ENCODE measurements at places on chromosomes 3 and 15. TPM values are rescaled to one million over a fixed set of nuclear protein-coding genes. Genes with fewer than 3 reads are reported as not detected.

DNA sequence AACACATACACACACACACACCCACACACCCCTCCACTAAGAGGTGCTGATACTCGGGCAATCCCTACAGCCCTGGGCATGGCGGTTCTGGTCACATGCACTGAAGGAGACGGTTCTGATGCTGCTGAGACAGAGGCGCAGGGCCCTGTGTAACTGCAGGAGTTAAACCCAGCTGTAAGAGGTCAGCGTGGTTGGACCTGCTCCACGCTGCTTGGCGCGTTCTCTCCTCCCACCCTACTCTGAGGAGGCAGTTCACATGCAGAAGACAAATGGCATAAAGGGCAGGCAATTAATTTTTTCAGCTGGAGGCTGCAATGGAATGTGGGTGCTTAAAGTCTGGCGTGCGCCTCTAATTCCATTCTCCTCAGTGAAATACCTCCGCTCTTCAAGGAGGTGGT is 35.2 kb downstream of the GRK7 start:
- DNase-seq, result peak; percentile 50
- H3K27ac ChIP-seq, result no peak overlapping the region
- no peaks in the 10 kb centered on the region for H3K27me3 ChIP-seq

GRCh38 chr3:111246967-111247760 is 175.5 kb downstream of the NECTIN3 start:
- H3K4me3 ChIP-seq, result no peak overlapping the region
- DNase-seq, result no peak
- no peak overlapping the region for H3K27ac ChIP-seq

DNA sequence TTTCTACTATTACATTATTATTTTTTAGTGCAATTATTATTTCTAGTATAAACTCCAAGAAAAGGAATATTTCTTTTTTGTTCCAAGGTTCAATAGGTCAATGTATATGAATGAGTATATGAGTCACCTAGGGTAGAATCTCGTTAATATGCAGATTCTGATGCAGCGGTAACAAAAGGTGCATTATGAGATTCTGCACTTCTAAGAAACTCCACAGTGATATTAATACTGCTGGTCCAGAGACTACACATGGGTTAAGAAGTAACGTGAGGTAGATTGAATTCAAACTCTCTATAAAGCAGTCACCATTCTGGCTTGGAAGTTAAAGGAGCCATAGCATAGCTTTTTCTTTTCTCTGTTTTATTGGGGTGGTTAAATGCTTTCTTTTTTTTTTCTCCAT is 596.2 kb upstream of the TBL1XR1 start:
- H3K36me3 ChIP-seq, result no peaks in the 10 kb centered on the region
- DNase-seq, result no peak
- H3K27ac ChIP-seq, result no peak overlapping the region
- H3K4me1 ChIP-seq, result no peaks in the 10 kb centered on the region
- no peaks in the 10 kb centered on the region for H3K27me3 ChIP-seq

DNA sequence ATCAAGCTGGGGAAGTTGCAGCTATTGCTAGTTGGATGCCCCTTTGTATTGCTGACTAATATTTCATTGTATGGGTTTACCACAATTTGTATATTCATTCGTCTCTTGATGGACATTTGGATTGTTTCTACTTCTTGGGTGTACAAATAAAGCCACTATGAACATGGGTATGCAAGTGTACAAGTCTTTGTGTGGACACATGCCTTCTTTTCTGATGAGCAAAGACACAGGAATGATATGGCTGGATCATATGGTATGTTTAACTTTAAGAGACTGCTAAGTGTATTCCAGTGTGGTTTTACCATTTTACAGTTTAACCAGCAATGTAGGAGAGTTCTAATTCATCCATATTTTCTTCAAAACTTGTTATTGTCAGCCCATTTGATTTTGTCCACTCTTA is 32.2 kb downstream of the NECTIN3 start:
- H3K4me3 ChIP-seq, result no peak overlapping the region
- H3K36me3 ChIP-seq, result no peaks in the 10 kb centered on the region
- no peak for DNase-seq
- no peaks in the 10 kb centered on the region for H3K27me3 ChIP-seq

DNA sequence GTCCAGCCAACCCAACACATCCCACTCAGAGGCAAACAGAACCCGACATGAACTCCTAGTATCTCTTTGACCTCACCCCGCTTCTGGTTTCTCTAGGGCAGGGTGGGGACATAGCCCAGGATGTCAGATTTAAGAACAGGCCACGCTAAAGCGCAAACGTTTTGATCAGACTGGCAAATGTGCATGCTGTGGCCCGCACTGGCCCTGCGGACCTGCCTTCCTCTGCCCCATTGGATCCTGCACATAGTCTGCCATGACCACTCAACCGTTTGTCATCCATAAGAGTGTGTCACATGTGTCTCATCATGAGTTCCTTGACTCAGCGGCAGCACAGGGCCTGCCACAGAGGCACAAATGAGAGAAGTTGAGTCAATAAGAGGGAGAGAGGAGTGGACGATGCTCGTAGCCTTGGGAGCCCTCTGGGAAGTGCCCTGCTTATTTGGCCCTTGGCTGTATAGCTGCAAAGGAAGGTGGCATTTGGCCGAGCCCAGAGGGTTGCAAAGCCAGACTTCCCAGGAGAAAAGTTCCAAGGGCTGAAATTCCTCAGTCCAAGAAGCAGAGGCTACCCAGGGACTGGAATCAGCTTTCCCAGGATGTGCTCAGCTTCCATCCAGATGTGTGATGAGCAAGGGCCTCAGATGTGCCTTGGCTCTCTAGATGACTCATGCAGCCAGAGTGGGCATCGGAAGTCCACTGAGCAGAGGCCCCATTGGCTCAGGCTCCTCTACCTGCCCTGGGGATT is 55.5 kb upstream of the SLCO2A1 start:
- no peaks in the 10 kb centered on the region for H3K27me3 ChIP-seq
- no peaks in the 10 kb centered on the region for H3K4me1 ChIP-seq
- H3K4me3 ChIP-seq, result no peak overlapping the region
- H3K36me3 ChIP-seq, result no peaks in the 10 kb centered on the region

- peak; percentile 18 for DNase-seq
- H3K27ac ChIP-seq, result no peak overlapping the region
- no peaks in the 10 kb centered on the region for H3K27me3 ChIP-seq
- no peaks in the 10 kb centered on the region for H3K36me3 ChIP-seq
- H3K4me1 ChIP-seq, result peaks cover 21% of the 10 kb centered on the region
- H3K4me3 ChIP-seq, result no peak overlapping the region
These were observed 44.9 kb downstream of the CPN2 start for GRCh38 chr3:194306109-194306686.

- peaks cover 4% of the 10 kb centered on the region for H3K4me1 ChIP-seq
- H3K27ac ChIP-seq, result no peak overlapping the region
- H3K27me3 ChIP-seq, result no peaks in the 10 kb centered on the region
- H3K36me3 ChIP-seq, result no peaks in the 10 kb centered on the region
These were observed 222.6 kb downstream of the BBX start for GRCh38 chr3:107745354-107745753.

DNA sequence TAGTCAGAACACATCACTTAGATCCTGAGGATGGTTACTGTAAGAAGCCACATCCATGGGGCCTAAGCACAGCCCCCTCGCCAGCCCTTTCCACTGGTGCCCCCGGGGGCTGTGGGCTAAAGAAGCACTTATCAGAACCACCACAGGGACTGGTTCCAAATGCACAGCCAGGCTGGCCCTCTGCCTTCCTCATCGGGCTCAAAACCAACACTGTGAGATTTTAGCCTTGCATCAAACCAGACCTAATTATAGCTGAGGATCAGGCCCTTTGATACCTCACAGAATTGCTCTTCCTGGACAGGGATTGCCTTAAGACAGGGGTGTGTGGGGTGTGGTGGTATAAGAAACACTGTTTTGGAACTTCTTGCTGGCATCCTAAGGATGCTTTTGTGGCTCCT is 23.7 kb downstream of the SRPRB start:
- H3K4me1 ChIP-seq, result no peaks in the 10 kb centered on the region
- no peaks in the 10 kb centered on the region for H3K27me3 ChIP-seq
- no peak overlapping the region for H3K27ac ChIP-seq

DNA sequence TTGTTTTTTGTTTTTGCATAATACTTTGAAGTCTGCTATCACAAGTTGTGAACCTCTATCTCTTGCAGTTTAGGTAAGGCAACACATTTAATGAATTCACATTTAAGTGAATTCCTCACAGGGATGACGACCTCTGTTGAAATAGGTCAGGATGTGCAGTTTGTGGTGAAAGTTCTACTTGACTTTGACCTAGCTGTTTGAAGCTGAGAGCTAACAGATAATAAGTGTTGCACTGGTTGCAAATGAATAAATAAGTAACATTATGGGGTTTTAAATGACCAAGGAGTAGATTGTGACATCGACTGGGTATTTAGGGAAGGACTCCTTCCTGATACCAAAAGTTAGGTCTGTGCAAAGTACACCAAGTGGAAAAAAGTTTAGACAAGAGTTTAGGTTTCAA is 23.9 kb downstream of the NIT2 start:
- H3K36me3 ChIP-seq, result no peaks in the 10 kb centered on the region
- no peak for DNase-seq
- H3K4me3 ChIP-seq, result no peak overlapping the region
- no peaks in the 10 kb centered on the region for H3K4me1 ChIP-seq
- no peak overlapping the region for H3K27ac ChIP-seq
- no peaks in the 10 kb centered on the region for H3K27me3 ChIP-seq

GRCh38 chr3:31858439-31858838 is 122.6 kb downstream of the OSBPL10 start:
- H3K27ac ChIP-seq, result no peak overlapping the region
- no peaks in the 10 kb centered on the region for H3K4me1 ChIP-seq
- no peak overlapping the region for H3K4me3 ChIP-seq
- DNase-seq, result no peak

Gene CXCR6
- 0.78 TPM for total RNA-seq

Gene CCNL1
- total RNA-seq, result 112 TPM

Gene ABI3BP
- total RNA-seq, result 23.2 TPM

Gene BBS4
- total RNA-seq, result 21.6 TPM

Gene SLC24A1
- total RNA-seq, result 9.5 TPM

Gene KLHL6
- 7.5 TPM for total RNA-seq

Data from adrenal gland (tissue), 19 donors.